NCI-H2081 treated with DMSO at 0.1 percent for 48 hours (cell line): ENCODE measurements at places on chromosomes 1 and 21.

DNA sequence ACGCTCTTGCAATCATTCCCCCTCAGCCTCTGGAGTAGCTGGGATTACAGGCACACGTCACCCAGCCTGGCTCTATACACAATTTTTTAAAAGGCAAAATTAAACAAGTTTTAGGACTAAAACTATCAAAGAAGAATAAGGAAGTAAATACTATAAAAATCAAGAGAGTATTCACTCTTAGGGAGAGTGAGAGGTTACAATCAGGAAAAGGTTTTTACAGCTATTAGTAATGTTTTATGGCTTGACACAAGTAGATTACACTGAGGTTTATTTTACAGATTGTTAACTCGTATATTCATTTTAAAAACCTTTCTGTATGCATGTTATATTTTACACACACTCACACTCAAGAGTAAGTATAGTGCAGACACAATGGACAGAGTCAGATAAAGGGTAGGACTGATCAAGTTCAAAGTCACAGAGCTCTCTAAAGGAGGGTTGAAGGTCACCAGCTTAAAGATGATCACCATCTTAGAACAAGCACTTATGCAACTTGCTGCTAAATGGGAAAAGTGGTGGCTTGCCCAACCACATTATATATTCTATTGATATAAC is 77.9 kb upstream of the MAN1A2 start:
- no peak for DNase-seq

- DNase-seq: no peak
Observed at GRCh38 chr1:103122983-103123720, 14.8 kb upstream of the COL11A1 start.

DNA sequence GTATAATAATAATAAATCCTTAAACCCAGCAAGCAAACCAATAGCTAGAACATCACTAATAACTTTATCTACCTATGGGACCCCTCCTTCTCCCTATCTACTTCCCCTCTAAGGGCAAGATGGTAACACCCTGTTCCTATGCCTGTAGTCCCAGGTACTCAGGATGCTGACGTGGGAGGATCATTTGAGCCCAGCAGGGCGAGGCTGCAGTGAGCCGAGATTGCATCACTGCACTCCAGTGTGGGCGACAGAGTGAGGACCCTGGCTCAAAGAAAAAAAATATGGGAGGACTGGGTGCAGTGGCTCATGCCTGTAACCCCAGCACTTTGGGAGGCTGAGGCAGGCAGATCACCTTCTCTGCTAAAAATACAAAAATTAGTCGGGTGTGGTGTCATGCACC is 143.1 kb upstream of the SLC45A1 start:
- no peak for DNase-seq

DNA sequence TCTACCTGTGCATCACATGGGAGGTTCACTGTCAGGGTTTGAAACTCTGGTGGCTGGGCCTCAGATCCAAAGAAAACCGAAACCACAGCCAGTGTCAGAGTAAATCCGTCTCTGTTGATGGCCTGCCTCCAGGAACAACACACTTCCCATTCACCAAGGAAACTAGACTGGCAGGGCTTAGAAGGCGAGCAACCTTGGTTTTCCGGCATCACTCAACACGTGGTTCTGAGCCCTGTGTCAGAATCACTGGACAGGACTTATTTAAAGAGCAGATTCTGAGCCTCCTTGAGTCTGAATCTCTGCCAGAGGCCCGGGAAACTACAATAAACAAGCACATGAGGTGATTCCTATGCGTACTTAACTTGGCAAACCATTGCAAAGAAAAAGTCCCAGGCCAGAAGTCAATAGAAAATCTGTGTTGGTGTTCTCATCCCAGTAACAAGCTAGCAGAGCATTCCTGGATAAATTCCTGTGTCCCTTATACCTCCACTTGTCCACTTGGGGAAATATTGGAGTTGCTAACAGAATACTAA is 70.0 kb downstream of the KCTD3 start:
- DNase-seq: no peak

GRCh38 chr1:231408528-231409094 is 13.5 kb downstream of the EGLN1 start:
- DNase-seq: no peak

DNA sequence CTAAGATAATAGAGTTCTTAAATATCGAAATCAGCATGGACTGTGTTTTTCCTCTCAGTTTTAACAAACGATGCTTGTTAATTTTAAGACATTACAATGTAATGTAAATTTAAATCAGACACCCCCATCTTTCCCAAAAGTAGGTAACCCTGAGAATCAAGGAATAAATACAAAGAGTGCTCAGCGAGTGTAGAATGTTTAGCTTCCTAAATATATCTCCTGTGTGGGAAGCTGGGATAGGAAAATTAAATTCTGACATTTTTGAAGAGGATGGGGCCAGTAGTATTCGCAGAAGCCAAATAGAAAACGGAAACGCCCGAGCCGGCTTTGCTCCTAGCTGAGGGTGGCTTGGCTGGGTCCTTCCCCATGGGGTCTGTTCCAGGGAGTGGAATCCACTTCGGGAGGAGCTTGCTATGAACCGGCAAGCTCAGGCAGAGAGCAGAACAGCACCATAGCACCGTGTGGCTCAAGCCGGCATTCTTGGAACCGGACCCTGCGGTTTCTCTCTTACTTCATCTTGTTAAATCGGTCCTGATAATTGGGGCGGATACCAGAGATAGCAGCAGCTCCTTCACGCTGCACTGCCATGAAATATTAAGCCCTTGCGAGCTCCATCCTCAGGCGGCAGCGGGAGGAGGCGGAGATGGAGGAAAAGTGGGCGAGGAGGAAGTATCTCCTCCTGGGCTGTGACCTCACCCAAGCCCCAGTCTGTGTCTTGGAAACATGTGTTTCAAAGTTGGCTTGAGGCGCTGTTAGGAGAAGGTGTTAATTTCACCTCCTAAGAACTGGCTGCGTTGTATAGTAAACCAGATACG is 24.9 kb downstream of the MAP3K7CL start:
- no peak for DNase-seq

- DNase-seq: no peak
Observed at GRCh38 chr21:41246808-41247207, 69.8 kb upstream of the FAM3B start.

- DNase-seq: peak; percentile 70
Observed at GRCh38 chr1:940107-941014, 16.6 kb downstream of the SAMD11 start.

GRCh38 chr1:27594564-27595510 is 9.1 kb downstream of the AHDC1 start:
- DNase-seq: no peak

DNA sequence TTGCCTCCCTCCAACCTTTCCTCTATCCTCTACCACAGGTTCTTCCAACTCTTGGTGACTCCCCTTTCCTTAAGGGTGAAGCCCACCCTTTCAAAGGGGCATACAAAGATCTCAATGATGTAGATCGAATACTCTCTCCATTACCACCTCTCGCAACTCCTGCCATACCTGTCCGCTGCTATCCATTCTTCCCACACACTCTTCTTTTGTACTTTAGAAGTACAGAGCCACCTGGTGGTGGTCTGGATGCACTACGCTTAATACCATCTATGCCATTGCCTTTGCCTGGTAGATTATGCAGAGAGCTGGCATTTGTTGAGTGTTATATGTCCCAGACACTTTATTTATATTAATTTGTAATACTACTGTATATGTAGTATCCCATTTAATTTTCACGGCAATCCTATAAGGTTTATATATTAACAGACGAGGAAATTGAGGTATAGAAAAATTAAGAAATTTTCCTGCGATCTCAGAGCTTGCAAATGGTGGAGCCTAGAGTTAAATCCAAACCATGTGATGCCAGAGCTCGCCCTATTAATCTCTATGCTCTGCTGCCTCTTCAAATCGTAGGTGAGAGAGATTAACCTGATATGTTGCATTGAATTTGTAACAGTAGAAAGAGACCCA is 22.9 kb downstream of the TSHB start:
- DNase-seq: peak; percentile 18

DNA sequence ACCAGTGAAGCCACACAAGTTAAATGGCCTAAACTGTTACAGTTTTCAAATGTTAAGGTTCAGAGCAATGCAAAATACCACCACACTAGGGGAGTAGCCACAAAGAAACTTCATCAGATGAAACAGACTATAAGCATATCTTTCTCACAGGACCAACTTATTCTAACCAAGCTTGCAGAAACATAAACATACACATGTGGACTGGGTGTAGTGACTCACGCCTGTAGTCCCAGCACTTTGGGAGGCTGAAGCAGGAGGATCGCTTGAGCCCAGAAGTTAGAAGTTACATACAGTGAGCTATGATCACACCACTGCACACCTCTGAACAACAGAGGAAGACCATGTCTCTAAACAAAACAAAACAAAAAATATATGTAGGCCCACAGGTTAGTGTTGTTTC is 17.3 kb downstream of the WDR47 start:
- DNase-seq: no peak

GRCh38 chr1:173997791-173998190 is 24.4 kb downstream of the RC3H1 start:
- no peak for DNase-seq

- DNase-seq: no peak
Observed at GRCh38 chr1:219472596-219472995, 140.3 kb downstream of the ZC3H11B start.

- DNase-seq: no peak
Observed at GRCh38 chr1:84510668-84511067, 4.3 kb upstream of the GNG5 start.

GRCh38 chr1:35563166-35563565 is 5.6 kb downstream of the NCDN start:
- DNase-seq: no peak

GRCh38 chr1:170985406-170985805 is 50.1 kb downstream of the MROH9 start:
- DNase-seq: no peak

DNA sequence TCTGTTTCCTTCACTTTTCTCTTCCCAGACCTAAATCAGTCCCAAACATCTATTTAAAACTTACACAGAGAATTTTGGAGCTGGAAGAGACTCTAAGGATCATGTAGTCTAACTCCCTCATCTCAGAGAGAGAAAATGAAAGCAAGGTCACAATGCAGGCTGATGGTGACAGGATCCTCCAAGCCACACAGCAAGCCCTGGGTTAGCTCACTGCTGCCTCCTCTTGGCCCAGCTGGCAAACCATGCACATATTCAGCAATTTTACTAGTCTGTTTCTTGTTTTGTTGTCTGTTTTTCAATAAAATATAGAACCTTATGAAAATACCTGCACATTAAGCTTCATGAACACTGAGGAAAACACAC is 27.7 kb upstream of the LY9 start:
- DNase-seq: no peak

- DNase-seq: no peak
Observed at GRCh38 chr1:31991182-31991581, 22.5 kb upstream of the KHDRBS1 start.

DNA sequence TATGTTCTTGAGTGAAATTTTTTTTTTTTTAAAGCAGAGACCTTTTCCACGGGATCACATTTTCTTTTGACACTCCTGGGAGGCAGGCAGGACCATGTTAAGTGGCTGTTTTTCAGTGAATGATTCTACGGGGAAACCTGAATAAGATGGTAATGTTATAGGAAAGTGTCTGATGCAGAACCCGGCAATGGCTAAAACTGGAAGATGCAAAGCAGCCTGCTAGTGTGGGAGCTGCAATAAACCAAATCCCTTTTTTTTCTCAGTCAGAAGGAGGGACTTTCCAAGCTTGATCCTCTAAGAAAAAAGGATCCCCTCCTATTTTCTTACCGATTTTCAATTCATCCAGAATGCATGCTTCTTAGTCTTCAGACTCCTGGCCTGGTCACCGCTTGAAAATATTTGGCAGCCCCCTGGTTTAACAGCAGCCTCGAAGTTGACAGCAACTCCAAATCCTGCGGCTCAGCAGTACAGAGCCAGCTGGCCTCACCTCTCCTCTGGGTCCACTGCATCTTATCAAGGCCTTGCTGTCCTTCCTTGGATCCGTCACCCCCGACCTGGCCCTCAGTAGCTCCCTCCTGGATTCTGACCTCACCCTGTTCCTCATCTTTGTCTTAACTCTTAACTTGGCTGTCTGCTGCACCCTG is 5.6 kb downstream of the MX2 start:
- DNase-seq: no peak

DNA sequence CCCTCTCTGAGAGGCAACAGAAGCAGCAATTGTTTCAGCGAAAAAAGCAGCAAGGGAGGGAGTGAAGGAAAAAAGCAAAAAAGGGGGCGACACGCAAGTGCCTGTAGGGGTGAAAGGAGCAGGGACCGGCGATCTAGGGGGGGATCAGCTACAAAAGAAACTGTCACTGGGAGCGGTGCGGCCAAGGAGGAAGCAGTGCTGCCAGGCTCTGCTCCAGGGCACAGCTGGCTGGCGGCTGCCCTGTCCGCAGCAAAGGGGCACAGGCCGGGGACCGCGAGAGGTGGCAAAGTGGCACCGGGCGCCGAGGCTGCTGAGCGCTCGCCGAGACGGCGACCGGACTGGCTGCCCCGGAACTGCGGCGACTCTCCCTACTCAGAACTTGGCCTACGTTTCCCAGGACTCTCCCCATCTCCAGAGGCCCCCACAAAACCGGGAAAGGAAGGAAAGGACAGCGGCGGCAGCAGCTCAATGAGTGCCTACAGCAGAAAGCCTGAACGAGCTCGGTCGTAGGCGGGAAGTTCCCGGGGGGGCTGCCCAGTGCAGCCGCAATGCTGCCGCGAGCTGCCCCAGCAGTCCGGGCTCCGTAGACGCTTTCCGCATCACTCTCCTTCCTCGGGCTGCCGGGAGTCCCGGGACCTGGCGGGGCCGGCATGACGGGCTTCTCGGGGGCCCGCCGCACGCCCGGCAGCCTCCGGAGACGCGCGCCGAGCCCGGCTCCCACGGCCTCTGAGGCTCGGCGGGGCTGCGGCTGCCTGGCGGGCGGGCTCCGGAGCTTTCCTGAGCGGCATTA is 1.0 kb upstream of the CDKN2C start:
- no peak for DNase-seq

- no peak for DNase-seq
Observed at GRCh38 chr1:80244372-80244771, 1237.8 kb upstream of the ADGRL4 start.

GRCh38 chr21:41801321-41802197 is 34.7 kb upstream of the RIPK4 start:
- no peak for DNase-seq

DNA sequence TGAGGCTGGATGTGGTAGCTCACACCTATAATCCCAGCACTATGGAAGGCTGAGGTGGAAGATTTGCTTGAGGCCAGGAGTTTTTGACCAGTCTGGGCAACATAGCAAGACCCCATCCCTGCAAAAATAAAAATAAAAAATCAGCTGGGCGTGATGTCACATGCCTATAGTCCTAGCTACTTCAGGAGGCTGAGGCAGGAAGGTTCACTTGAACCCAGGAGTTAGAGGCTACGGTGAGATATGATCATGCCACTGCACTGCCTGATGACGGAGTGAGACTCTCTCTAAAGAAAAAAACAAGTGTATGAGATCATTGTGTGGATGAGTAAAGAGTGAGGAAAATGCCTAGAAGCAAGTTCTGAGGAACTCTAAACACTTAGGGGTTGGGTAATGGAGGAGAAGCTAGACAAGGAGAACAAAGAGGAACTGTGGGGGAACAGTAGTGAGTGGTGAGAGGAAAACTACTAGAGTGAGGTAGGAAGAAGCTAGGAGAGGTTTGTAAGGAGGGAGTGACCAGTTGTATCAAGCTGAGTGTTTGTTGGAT is 17.0 kb downstream of the CLIC4 start:
- no peak for DNase-seq
